Mucosa of descending colon (tissue), 3 donors: ENCODE measurements at places on chromosomes 5 and 9. TPM values are rescaled to one million over a fixed set of nuclear protein-coding genes. Genes with fewer than 3 reads are reported as not detected.

DNA sequence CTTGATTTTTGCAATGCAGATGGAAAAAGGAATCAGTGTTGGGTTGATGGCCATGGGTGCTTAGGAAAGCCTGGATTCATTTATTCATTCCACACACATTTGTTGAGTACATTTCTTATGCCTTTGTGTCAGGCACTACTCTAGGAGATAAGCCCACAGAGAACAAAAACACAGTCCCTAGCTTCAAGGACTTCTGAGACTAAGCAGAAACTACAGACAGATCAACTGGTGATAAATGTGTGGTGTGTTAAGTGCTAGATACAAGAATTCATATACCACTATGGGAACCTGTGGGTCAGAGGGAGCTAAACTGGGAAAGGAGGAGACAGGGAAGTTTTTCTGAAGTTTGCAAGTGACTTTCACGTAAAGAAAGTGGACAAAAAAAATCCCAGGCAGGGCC lies 119.9 kb downstream of the CEMIP2 start:
- DNase-seq, result no peak

STPG3 gene
- not detected for total RNA-seq

- peak; percentile 89 for DNase-seq
Observed at GRCh38 chr5:176400382-176401156, 12.0 kb downstream of the HIGD2A start.

IL9 gene
- total RNA-seq, result not detected

SLC6A7 gene
- 15.2 TPM for total RNA-seq

SELENOP gene
- 1,113 TPM for total RNA-seq

F2RL1 gene
- total RNA-seq, result 177 TPM
